ENCODE measurements at places on chromosomes 2 and 18. TPM values are rescaled to one million over a fixed set of nuclear protein-coding genes. Genes with fewer than 3 reads are reported as not detected.

DNA sequence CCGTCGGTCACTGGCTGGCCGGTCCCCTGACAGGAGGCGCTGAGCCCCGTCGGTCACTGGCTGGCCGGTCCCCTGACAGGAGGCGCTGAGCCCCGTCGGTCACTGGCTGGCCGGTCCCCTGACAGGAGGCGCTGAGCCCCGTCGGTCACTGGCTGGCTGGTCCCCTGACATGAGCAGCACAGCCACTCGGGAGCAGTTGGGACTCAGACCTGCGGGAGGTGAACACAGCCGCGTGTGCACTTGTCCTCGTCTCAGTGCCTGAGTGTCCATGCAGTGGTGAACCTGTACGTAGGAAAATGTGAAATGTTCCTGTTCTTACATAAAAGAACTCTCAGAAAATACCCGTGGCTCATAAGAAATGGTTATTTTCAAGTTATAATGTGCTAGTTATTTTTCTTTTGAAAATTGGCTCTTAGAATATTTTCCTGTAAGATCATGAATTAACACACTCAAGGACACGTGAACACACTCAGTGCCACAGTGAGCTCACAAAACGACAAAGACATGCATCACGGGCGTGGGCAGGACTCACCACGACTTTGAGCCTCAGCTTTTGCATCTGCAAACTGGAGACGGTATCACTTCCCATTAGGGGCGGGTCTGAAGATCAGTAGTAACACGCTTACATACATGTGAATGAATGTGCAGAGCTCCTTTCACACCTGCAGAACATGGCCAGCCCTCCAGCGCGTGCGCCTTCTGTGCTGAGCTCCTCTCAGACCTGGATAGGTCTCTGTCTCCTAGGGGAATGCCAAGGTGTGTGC lies 21.1 kb upstream of the NFATC1 start:
- no peak overlapping the region for H3K4me3 ChIP-seq
- no peak overlapping the region for H3K27ac ChIP-seq
- peaks cover 4% of the 10 kb centered on the region for H3K4me1 ChIP-seq
- H3K27me3 ChIP-seq = no peaks in the 10 kb centered on the region
- no peaks in the 10 kb centered on the region for H3K36me3 ChIP-seq

GRCh38 chr2:64626963-64627760 lies 26.6 kb downstream of the SERTAD2 start:
- H3K27me3 ChIP-seq = no peaks in the 10 kb centered on the region
- no peak for DNase-seq
- peaks cover 8% of the 10 kb centered on the region for H3K36me3 ChIP-seq
- H3K4me1 ChIP-seq = no peaks in the 10 kb centered on the region
- no peak overlapping the region for H3K4me3 ChIP-seq

GRCh38 chr2:9228088-9228751 lies 21.6 kb downstream of the ASAP2 start:
- DNase-seq = peak; percentile 43
- H3K27ac ChIP-seq = peak overlapping the region; percentile 35
- H3K4me3 ChIP-seq = no peak overlapping the region
- peaks cover 48% of the 10 kb centered on the region for H3K4me1 ChIP-seq
- H3K36me3 ChIP-seq = 0 out of 2 replicates have a peak, but pooled peaks cover 5% of the 10 kb centered on the region

The SAG gene
- not detected for total RNA-seq

The ERMN gene
- total RNA-seq = not detected

- no peak overlapping the region for H3K4me3 ChIP-seq
- no peaks in the 10 kb centered on the region for H3K27me3 ChIP-seq
- H3K27ac ChIP-seq = no peak overlapping the region
These were observed 444.3 kb downstream of the NBAS start for GRCh38 chr2:15116830-15117229.

Data from PC-3 (cell line).